ENCODE measurements at places on chromosomes 6 and 20. TPM values are rescaled to one million over a fixed set of nuclear protein-coding genes. Genes with fewer than 3 reads are reported as not detected.

GRCh38 chr6:150134280-150134920 is 8.4 kb upstream of the PPP1R14C start:
- H3K4me3 ChIP-seq: no peak overlapping the region
- no peaks in the 10 kb centered on the region for H3K36me3 ChIP-seq
- DNase-seq: no peak
- H3K4me1 ChIP-seq: no peaks in the 10 kb centered on the region
- H3K27me3 ChIP-seq: no peaks in the 10 kb centered on the region
- H3K27ac ChIP-seq: no peak overlapping the region

DNA sequence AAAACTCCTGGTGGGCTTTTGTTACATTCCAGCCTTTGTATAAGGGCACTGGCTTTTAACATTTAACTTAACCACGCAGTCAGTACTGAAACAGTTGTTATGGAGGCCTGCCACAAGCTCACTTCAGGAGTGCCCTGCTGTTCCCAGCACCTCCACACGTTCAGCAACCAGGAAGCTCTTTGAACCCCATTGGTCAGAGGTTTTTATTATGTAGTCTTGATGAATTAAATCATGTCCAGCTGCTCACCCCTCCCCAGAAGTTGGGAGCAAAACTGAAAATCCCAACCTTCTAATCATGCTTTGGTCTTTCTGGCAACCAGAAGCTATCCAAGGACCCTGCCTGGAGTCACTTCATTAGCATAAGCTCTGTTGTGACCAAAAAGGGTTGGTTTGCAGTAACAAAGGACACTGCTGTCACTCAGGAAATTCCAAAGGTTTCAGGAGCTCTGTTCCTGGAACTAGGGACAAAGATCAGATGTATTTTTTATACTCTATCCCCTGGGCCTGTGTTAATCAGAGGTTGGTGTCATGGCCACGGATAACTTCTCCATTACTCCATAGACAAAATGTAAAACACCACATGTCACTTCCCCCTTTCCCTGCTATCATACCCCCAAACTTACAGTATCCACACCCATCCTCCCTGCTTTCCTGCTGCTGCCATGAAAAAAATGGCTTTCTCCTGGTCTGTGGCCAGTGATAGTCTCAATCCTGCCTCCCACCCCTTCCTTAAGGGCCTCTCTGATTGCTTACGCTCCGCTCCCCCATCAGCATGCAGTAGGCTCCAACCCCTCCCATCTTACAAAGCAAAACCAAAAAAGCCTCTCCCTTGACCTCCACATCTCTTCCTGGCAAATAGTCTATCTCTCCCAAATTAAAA is 3.1 kb downstream of the ARMC12 start:
- no peaks in the 10 kb centered on the region for H3K27me3 ChIP-seq
- H3K4me3 ChIP-seq: no peak overlapping the region
- no peak for DNase-seq
- no peak overlapping the region for H3K27ac ChIP-seq

Gene BIRC7
- total RNA-seq: not detected

DNA sequence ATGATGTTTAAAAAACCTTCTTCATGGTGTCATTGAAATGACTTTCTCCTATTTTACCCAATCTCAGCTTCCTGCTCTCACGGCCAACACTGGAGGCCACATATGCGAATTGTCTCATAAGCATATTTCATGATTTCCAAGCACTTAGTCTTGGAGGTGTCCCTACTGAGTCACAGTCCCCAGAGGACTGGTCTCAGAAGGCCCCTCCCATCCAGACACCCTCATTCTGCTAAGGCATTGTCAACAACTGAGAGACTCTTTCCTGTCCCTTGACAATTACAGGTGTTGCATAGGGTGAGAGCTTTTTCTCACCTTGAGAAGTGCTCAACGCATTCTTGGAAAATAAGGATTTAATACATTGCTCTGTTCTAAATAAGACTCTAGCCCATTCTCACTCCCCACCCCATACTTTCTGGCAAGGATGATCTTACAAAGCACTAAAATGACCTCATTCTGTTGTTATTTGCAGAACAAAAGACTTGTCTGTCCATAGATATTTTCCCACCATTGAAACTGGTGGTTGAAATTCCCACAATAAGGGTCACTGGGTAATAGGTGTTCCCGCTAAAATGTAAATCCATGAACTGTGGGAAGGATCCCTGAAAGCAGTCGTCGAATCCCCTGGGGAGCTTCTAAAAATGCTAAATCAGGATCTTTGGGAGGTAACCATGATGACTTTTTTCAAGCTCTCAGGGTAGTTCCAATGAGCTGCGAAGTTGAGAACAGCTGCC is 32.3 kb upstream of the SLC22A23 start:
- H3K4me1 ChIP-seq: no peaks in the 10 kb centered on the region
- no peaks in the 10 kb centered on the region for H3K36me3 ChIP-seq
- no peak overlapping the region for H3K27ac ChIP-seq
- no peaks in the 10 kb centered on the region for H3K27me3 ChIP-seq
- no peak for DNase-seq

- H3K4me1 ChIP-seq: no peaks in the 10 kb centered on the region
- no peak overlapping the region for H3K4me3 ChIP-seq
- DNase-seq: no peak
- no peaks in the 10 kb centered on the region for H3K27me3 ChIP-seq
- no peak overlapping the region for H3K27ac ChIP-seq
Measured at GRCh38 chr20:50005471-50005981, 22.7 kb downstream of the SNAI1 start.

GRCh38 chr6:107511511-107511993 is 21.6 kb downstream of the SOBP start:
- no peaks in the 10 kb centered on the region for H3K27me3 ChIP-seq
- no peak for DNase-seq
- H3K4me3 ChIP-seq: no peak overlapping the region
- peaks cover 4% of the 10 kb centered on the region for H3K4me1 ChIP-seq

Gene OXT
- not detected for total RNA-seq

DNA sequence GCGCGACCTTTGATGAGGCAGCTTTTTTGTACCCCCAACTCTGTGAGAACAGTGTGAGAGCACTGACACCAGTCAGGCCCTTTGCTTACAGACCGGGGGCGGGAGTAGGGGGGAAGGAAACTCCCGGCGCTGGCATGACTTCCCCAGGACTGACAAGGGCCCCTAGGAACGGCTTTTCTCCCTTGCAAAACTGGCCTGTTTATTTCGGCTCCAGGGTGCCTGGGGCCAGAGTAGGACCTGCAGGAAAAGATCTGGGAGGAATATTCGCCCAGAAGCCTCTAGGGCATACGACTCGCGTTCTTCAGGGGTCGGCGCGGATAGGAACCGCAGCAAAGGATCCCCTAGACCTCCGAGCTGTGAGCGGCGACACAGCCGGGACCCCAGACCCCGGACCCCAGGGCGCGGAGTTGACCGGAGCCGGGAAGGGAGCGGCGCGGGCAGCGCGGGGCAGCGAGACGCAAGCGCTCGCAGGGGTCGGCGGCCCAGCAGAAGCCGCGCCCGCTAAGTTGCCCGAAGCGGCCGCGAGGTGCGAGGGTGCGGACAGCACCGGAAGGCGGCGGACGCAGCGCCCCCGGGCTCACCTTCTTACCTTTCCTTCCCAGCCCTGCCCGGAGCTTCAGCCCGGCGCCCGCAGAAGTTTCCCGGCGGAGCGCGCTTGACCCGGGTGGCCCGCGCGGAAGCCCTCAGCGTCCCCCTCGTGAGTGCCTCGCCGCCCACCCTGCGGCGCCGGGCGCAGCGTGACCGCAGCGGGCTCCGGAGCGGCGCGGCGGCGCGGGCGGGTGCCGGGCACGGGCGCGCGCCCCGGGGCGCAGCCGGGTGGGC is at the start of gene POPDC3:
POPDC3 (minus strand) TSS at position 771 of the 822 bp plus-strand sequence. CDS start 18,105 bp downstream, outside the sequence.
- H3K36me3 ChIP-seq: no peaks in the 10 kb centered on the region
- no peaks in the 10 kb centered on the region for H3K4me1 ChIP-seq
- no peak within 1 kb of the TSS for H3K27ac ChIP-seq
- peak within 1 kb of the TSS; percentile 25 for H3K4me3 ChIP-seq

Gene PTK6
- 1.1 TPM for total RNA-seq

Gene TMEM200A
- 0.87 TPM for total RNA-seq

DNA sequence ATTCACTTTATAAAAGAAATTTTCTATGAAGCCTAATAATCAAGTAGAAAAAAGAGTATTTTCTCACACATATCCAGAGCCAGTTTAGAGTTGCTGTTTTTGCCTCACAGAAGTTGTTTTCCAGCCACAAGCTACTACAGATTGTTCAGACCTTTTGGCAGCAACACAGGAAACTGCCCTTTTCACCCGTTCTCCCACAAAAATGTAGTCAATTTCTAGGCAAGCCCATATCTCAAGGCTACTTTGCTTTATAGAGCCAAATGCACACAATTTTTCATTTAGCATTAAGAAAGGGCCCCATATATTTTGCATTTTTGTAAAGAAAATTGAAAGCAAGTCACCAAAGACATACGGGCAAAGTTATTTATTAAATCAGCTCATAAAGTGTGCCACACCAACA is 49.5 kb downstream of the EPB41L2 start:
- H3K36me3 ChIP-seq: no peaks in the 10 kb centered on the region
- H3K27ac ChIP-seq: no peak overlapping the region
- H3K4me1 ChIP-seq: no peaks in the 10 kb centered on the region
- no peak overlapping the region for H3K4me3 ChIP-seq
- DNase-seq: no peak
- H3K27me3 ChIP-seq: no peaks in the 10 kb centered on the region

DNA sequence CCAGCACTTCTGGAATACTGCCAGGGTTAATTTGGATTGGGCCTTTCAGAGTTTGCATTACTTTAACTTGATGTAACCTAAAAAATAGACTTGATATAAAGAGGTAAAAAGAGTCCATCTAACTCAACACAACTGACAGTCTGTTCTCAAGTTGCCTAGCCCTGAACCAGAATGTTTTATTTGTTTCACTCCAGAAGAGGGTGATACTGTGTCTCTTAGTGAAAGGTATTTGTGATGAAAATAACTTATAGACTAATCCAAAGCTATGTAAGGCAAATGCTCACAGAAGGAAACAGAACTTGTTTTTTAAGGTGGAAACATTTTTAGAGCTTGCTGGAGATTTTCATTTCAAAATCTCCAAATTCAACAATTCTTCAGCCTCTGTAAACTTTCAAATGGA is 469.1 kb upstream of the RUNX2 start:
- no peak for DNase-seq
- no peak overlapping the region for H3K4me3 ChIP-seq
- no peaks in the 10 kb centered on the region for H3K36me3 ChIP-seq
- peaks cover 3% of the 10 kb centered on the region for H3K4me1 ChIP-seq
- H3K27me3 ChIP-seq: no peaks in the 10 kb centered on the region

DNA sequence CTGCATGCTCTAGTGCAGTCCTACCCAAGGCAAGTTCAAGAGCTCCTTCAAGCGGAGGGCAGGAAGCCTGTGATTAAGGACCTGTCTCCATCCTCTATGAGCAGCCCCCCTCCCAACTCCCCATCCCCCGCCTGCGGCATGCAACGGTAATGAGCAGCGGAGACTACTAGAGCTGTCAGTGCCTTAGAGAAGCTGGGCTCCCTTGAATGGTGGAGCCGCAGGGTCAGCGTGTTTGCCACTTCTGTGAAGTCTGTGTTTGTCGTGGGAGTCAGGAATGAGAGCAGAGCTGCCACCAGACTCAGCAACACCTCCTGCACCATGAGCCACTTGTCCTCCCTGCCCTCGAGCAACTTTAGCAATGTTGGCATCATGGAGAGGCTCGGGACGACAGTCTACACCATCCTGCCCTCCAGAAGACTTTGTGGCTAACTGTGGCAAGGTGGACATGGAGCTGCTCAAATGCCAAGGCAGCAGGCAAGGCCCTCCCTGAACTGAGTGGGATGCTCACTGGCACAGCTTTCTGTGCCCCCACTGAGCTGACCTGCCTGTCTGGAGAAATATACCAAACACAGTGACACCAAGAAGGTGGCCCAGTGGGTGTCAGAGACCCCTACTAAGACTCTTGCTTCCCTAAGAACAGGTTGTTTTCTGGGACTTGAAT is 23.8 kb upstream of the SYNDIG1 start:
- no peaks in the 10 kb centered on the region for H3K27me3 ChIP-seq
- no peak overlapping the region for H3K4me3 ChIP-seq
- no peak overlapping the region for H3K27ac ChIP-seq
- no peaks in the 10 kb centered on the region for H3K36me3 ChIP-seq
- no peak for DNase-seq

Gene CENPQ
- total RNA-seq: 3.8 TPM

Gene VSX1
- not detected for total RNA-seq

GRCh38 chr6:18515767-18516166 is 128.6 kb downstream of the RNF144B start:
- no peaks in the 10 kb centered on the region for H3K36me3 ChIP-seq
- no peaks in the 10 kb centered on the region for H3K27me3 ChIP-seq
- no peak for DNase-seq
- H3K4me1 ChIP-seq: no peaks in the 10 kb centered on the region
- no peak overlapping the region for H3K27ac ChIP-seq

- DNase-seq: peak; percentile 36
- H3K4me1 ChIP-seq: no peaks in the 10 kb centered on the region
- H3K27me3 ChIP-seq: no peaks in the 10 kb centered on the region
- peak overlapping the region; percentile 73 for H3K4me3 ChIP-seq
- peaks cover 8% of the 10 kb centered on the region for H3K36me3 ChIP-seq
Measured at GRCh38 chr20:45969712-45970634, 2.0 kb downstream of the ZNF335 start.

GRCh38 chr6:84791233-84791632 is 26.8 kb upstream of the TBX18 start:
- H3K27me3 ChIP-seq: no peaks in the 10 kb centered on the region
- no peak overlapping the region for H3K27ac ChIP-seq
- DNase-seq: no peak
- no peaks in the 10 kb centered on the region for H3K4me1 ChIP-seq
- H3K4me3 ChIP-seq: no peak overlapping the region

- H3K27ac ChIP-seq: no peak overlapping the region
- H3K4me1 ChIP-seq: no peaks in the 10 kb centered on the region
- no peak for DNase-seq
- H3K36me3 ChIP-seq: no peaks in the 10 kb centered on the region
Measured at GRCh38 chr6:98986071-98986615, 38.4 kb upstream of the FBXL4 start.

DNA sequence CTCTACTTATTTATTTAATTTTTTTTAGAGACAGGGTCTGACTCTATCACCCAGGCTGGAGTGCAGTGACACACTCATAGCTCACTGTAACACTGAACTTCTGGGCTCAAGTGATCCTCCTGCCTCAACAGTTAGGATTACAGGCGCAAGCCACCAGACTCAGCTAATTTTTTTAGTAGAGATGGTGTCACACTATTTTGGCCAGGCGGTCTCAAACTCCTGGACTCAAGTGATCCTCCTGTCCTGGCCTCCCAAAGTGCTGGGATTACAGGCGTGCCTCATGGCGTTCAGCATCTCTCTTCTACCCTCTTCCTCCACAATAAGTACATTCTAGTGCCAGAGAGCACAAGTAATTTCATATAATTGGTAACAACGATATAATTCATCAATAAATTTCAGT is 5.5 kb downstream of the SSR1 start:
- no peak for DNase-seq
- H3K27ac ChIP-seq: no peak overlapping the region
- H3K36me3 ChIP-seq: no peaks in the 10 kb centered on the region
- H3K27me3 ChIP-seq: no peaks in the 10 kb centered on the region
- no peak overlapping the region for H3K4me3 ChIP-seq

All from prostate gland (tissue), 2 donors.